ENCODE measurements at places on chromosomes 5 and 9. TPM values are rescaled to one million over a fixed set of nuclear protein-coding genes. Genes with fewer than 3 reads are reported as not detected.

- DNase-seq, result no peak
Measured at GRCh38 chr5:145853781-145854376, 18.7 kb upstream of the PRELID2 start.

Gene TRIM52
- total RNA-seq, result 15.9 TPM

DNA sequence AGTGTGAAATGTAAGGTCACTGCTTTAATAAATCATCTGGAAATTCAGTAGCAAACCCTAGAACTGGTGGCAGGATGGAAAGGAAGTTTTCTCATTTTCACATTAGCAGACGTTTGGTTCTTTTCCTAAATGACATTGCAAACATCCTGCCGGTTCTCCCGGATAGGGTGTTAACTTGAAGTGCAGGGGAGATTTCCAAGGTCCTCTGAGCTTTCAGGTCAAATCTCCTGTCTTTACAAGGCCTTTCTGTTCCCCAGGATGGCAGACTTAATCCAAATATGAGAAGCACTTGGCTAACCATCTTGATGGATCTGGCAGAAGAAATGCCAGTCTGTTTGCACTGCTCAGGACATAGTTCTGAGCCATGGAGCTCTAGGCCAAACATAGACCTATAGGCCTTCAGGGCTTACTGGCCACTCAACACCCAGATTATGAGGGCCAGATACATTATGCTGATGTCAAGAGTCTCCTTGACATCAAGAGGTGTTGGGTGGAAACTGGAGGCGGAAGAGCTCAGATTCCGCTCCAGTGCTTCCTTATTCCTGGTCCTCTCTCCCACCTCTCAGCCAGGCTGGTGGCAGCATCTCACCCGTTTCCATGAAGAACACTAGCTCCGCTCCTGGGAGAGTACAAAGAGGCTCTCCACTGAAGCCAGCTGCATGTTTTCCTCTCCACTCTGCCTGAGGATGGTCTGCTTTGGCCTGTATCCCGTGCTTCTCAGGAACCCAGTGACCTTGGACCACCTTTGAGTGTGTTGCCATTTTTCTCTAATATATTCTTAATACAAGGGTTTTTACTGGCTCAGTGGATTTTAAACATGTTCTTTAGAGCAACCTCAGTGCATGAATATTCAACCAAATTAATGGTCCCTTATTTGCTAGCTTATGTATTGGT lies 61.0 kb downstream of the RALGPS1 start:
- DNase-seq, result no peak

- DNase-seq, result no peak
Measured at GRCh38 chr5:132060501-132061161, at the start of gene IL3. Gene IL3, plus strand, starts transcription at chr5:132060655. Its CDS starts 52 bp downstream, at chr5:132060707.

Gene SPATA31E1
- total RNA-seq, result not detected

DNA sequence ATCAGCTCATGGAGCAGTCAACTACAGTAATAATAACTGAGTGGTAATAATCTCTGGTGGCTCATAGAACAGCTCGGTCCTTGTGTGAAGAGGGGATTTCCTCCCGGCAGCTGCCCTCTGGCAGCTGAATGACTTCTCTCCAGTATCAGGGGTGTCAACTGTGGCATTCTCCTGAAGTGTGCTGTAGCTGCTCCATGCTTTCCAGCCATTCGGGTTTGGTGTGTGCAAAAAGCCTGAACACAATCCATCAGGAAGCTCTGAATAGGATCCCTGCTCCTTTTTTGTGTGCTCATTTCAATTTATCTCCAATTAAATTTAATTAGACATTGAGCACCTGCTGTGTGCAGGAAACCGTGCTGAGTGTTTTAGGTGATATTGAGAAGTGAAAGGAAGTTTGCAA lies 59.8 kb upstream of the BARX1 start:
- DNase-seq, result no peak

Gene ZNF474
- total RNA-seq, result 0.92 TPM

Gene GPBP1
- 93.0 TPM for total RNA-seq

- DNase-seq, result no peak
Measured at GRCh38 chr5:93246090-93246855, 334.7 kb downstream of the NR2F1-AS1 start.

DNA sequence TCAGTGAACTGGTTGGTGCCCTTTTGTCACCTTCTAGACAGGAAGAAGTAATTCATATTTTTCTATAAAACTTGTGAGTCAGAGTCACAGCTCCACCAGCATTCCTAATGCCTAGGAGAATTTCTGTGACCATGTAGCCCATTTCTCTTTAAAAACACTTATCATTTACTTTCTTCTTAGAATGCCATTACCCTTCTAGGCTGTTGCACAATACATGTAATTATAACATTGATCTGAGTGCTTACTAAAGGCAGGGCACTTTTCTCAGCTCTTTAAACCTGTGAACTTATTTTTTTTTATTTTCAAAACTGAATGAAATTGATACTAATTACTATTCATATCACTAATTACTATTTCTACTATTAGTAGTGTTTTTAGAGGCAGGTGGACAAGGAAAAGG lies 373.7 kb downstream of the TLE4 start:
- no peak for DNase-seq

GRCh38 chr9:8703904-8704303 lies 904.3 kb upstream of the DMAC1 start:
- no peak for DNase-seq

Gene SUSD3
- total RNA-seq, result 7.0 TPM

Data from thoracic aorta (tissue), 2 donors.